Right renal cortex interstitium (tissue), 3 donors: ENCODE measurements at places on chromosomes 3 and 15. TPM values are rescaled to one million over a fixed set of nuclear protein-coding genes. Genes with fewer than 3 reads are reported as not detected.

Gene BCL6
- polyA plus RNA-seq, result 9.4 TPM

Gene GRIP2
- polyA plus RNA-seq, result 1.0 TPM

Gene ZMYND10
- 4.1 TPM for polyA plus RNA-seq

Gene PRR20G
- not detected for polyA plus RNA-seq

Gene FGF12
- polyA plus RNA-seq, result 9.8 TPM

Gene MASP1
- 6.6 TPM for polyA plus RNA-seq

Gene CALML4
- 26.8 TPM for polyA plus RNA-seq

Gene GOLGA8T
- not detected for polyA plus RNA-seq

Gene SPINK8
- not detected for polyA plus RNA-seq

Gene TGM5
- polyA plus RNA-seq, result not detected
